Activated naive CD4-positive, alpha-beta T cell treated with anti-CD3 and anti-CD28 coated beads, Interleukin-2, amount 10 ng/mL, durations not matched to agents 7 days and 5 days (primary cell): ENCODE measurements at places on chromosomes 12 and 14.

DNA sequence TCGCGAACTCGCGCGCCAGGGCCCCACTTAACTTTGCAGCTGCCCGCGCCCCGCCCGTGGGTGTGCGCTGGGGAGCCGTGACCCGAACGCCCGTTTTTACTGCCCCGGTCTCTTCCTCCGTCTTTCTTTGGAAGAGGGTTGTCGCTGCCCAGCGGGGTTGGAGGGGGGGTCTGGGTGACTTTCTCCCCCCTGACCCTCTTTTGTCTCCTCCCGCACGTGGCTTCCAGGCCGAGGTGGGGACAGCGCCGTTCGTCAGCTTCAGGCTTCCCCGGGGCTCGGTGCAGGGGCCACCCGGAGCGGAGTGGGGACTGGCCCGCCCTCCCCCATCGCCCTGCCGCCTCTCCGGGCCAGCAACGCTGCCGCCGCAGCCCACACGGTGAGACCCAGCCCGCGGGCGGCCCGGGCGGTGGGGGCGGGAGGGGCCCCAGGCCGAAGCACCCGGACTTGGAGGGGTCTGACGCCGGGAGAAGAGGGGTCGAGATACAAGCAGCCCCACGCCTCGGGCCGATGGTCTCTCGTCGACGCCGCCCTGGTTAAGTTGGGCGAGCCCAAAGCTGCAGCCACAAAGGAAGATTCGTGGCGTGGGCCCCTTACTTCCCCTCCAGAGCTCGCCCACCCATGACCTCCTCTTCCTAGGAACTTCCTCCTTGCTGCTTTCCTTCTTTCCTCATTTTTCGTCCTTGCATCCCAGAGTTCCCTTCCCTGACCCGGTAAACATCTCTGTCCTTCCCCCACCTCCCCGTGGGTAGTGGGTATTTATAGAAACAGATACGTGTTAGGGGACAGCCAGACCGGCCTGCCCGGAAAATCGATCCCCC lies 1.2 kb downstream of the DYRK2 start:
- peaks cover 40% of the 10 kb centered on the region for H3K36me3 ChIP-seq
- DNase-seq, result peak; percentile 50
- peaks cover 54% of the 10 kb centered on the region for H3K4me1 ChIP-seq
- peak overlapping the region; percentile 90 for H3K4me3 ChIP-seq

DNA sequence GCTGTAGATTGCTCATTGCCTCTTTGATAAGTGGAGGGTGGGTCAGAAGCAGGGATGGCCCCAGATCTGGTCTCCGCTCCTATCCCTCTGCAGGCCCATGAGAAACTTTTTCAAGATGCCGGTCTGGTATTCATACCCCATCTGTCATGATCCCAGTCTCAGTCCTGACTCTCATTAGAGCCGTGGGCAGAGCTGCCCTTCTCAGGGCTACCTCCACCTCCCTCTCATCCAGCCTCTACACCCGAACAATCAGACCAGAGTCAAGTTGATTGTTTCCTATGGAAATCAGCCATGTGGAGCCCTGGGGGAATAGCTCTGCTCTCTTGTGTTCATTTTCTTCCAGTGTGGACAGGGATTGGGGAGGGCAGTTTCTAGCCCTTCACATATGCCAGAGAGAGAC lies 45.8 kb downstream of the NEUROD4 start:
- peaks cover 23% of the 10 kb centered on the region for H3K27me3 ChIP-seq
- H3K36me3 ChIP-seq, result no peaks in the 10 kb centered on the region
- no peak overlapping the region for H3K4me3 ChIP-seq
- no peak for DNase-seq

DNA sequence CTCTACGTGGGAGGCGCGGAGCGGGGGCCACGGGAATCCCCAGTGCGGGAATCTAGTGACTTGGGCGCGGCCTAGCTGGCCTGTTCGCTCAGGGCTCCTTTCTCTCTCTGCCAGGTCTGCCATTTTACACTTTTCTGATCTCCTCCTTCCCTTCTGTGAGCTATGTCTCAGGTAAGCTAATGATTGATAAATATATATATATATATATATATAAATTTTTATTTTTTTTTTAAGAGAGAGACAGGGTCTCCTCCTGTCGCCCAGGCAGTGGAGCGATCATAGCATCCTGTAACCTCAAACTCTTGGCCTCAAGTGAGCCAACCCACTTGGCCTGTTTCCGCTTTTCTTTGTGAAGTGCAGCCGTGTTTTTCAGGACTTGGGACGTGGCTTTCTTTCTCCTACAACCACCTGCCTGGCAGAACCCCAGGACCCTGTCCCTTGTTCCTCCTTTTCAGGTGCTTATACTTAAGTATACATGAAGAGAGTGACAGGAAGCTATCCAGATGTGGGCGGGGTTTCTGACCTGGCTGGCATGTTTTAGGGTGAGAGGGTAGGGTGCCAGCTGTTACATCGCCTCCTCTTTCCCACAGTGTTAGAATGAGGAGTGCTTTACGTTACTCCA lies 547 bp downstream of the ZNF140 start:
- H3K4me3 ChIP-seq, result no peak overlapping the region
- no peak overlapping the region for H3K27ac ChIP-seq
- H3K4me1 ChIP-seq, result peaks cover 17% of the 10 kb centered on the region
- no peaks in the 10 kb centered on the region for H3K27me3 ChIP-seq
- H3K36me3 ChIP-seq, result peaks cover 54% of the 10 kb centered on the region
- peak; percentile 22 for DNase-seq

DNA sequence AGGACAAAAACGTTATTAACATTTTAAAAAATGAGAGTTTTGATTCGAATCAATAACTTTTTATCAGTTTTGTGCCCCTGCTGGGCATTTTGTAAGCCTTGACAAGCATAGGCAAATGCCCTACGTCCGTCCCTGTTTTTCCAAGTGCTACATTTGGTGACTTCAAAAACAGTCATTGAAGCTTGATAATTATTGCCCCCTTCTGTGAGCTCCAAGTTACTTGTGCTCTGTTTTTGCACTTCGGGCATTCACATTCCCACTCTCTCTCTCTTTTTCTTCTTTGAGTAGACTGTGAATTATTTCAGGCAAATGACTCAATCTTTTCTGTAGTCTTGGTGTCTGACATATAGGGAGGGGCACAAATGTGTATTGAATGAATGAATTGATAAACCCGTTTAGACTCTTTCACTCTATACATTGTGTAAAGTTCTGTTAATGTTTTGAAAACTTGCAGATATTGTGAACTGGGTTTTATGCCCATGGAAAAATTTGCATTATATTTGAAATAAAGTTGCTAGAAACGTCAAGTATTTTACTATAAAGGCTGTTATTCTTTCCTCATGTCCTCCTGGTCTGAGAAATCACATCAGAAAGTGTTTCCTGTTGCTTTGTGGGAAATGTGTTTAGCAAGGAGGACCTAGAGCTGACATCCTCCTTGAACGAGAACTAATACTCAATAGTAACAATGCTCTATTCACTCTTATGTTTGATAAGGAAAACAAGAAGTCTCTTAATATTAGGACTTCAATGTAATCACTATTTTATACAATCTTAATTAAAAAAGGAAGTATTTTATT lies 1.4 kb downstream of the APAF1 start:
- peaks cover 29% of the 10 kb centered on the region for H3K36me3 ChIP-seq
- peaks cover 44% of the 10 kb centered on the region for H3K4me1 ChIP-seq
- peak overlapping the region; percentile 24 for H3K27ac ChIP-seq
- DNase-seq, result no peak
- H3K4me3 ChIP-seq, result peak overlapping the region; percentile 98

DNA sequence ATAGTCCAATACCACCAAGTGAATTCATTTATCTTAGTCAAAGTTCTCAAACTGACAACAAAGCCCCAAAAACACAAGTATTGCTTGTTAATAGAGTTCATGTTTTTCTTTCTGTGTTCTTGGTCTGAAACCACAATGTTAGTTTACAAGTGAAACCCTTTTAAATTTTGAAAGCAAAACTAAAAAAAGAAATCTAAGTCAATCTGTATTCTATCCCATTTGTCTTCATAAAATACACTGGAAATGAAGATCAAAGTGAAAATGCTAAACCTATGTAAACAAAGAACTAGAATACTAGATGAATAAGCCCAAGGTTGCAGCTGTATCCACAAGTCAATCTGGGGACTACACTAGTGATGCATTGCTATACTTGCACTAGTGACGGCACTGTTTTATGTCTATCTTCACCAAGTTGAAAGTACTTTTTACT lies 10.4 kb downstream of the MAP4K5 start:
- H3K4me1 ChIP-seq, result peaks cover 50% of the 10 kb centered on the region
- peak overlapping the region; percentile 90 for H3K27ac ChIP-seq
- peaks cover 11% of the 10 kb centered on the region for H3K36me3 ChIP-seq
- no peaks in the 10 kb centered on the region for H3K27me3 ChIP-seq
- H3K4me3 ChIP-seq, result peak overlapping the region; percentile 31

- H3K4me1 ChIP-seq, result peaks cover 10% of the 10 kb centered on the region
- no peaks in the 10 kb centered on the region for H3K27me3 ChIP-seq
- no peak overlapping the region for H3K4me3 ChIP-seq
- DNase-seq, result no peak
- H3K27ac ChIP-seq, result no peak overlapping the region
- peaks cover 5% of the 10 kb centered on the region for H3K36me3 ChIP-seq
Observed at GRCh38 chr12:32116897-32117296, 10.2 kb downstream of the BICD1 start.

DNA sequence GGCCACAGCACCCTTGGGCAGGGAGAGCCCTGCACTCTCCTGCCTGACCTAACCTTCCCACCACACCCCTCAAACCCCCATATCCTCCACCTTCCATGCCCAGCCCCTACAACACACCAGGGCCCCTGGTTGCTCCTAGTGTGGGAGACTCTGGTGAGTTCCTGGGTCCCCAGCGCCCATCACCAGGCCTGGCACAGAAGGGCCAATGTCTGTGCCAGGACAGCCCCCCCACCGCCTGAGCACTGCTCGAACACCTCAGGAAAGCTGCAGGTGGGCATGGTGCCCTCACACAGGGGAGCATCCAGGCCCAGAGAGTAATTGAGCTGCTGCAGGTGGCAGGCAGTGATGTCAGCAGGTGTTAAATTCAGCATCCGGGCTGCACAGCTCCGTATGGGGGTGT lies 15.2 kb downstream of the ADCY6 start:
- no peaks in the 10 kb centered on the region for H3K4me1 ChIP-seq
- no peaks in the 10 kb centered on the region for H3K36me3 ChIP-seq
- no peak for DNase-seq
- no peak overlapping the region for H3K4me3 ChIP-seq
- H3K27me3 ChIP-seq, result peaks cover 29% of the 10 kb centered on the region

DNA sequence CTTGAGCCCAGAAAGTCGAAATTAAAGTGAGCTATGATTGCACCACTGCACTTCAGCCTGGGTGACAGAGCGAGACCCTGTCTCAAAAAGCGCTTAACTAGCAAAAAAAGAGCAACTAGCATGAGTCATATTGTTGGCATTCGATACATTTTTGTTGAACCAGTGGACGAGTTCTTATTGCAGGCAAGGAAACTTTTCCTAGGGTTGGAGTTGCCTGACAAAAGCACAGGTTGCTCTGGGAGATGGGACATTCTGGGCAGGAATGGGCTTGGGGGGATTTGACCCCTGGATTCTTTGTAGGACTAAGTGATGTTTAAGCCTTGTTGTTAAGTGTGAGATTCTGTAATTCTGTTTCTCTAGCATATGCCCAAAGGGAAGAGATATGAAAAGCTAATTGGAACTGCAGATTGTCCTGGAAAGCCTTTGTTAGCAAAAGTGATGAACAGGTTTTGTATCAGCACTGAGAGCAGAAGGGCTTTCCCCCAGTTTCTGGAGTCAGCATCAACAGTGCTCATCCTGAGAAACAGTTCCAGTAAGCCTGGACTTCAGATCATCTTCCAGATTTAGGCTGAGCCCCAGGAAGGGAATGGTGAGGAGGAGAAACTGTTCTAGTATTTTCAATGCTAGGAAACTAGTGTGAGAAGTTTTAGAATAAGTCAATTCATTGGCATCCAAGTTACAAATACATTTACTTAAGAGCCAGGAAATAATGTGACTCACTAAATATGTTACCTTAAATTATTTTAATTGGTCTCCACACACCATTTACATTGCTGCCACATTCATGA lies 123.1 kb downstream of the SRGAP1 start:
- H3K27me3 ChIP-seq, result no peaks in the 10 kb centered on the region
- no peaks in the 10 kb centered on the region for H3K36me3 ChIP-seq
- DNase-seq, result no peak
- no peak overlapping the region for H3K4me3 ChIP-seq
- no peak overlapping the region for H3K27ac ChIP-seq

GRCh38 chr14:81594012-81594411 lies 60.4 kb upstream of the SEL1L start:
- no peaks in the 10 kb centered on the region for H3K36me3 ChIP-seq
- no peak overlapping the region for H3K27ac ChIP-seq
- no peak for DNase-seq
- H3K4me3 ChIP-seq, result no peak overlapping the region
- H3K27me3 ChIP-seq, result peaks cover 4% of the 10 kb centered on the region
- no peaks in the 10 kb centered on the region for H3K4me1 ChIP-seq

DNA sequence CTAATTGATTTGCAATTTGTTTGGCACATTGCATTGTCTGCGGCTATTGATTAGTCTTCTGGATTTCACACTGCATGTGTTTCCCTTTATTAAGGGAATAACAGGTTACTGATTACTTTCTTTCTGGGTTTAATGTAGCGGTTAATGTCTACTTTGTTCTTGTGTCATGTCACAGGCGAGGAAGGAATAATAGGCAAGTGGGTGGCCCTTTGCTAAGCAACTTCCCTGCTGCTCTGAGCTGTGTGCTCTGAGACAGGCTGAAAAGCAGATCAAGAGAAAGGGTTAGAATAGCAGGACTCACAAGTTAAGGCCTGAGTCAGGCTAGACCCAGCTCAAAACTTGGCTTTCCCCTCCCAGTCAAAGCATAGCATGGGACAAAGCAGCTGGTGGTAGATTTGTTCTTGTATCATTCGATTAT lies 77.2 kb downstream of the NKX2-1 start:
- peaks cover 7% of the 10 kb centered on the region for H3K27me3 ChIP-seq
- H3K4me3 ChIP-seq, result no peak overlapping the region
- DNase-seq, result no peak
- H3K27ac ChIP-seq, result no peak overlapping the region

- DNase-seq, result no peak
- H3K4me3 ChIP-seq, result no peak overlapping the region
- H3K27ac ChIP-seq, result no peak overlapping the region
- no peaks in the 10 kb centered on the region for H3K4me1 ChIP-seq
- H3K27me3 ChIP-seq, result no peaks in the 10 kb centered on the region
Observed at GRCh38 chr12:19981944-19982343, 386.4 kb upstream of the PDE3A start.

- H3K36me3 ChIP-seq, result peaks cover 26% of the 10 kb centered on the region
- H3K4me3 ChIP-seq, result no peak overlapping the region
- H3K4me1 ChIP-seq, result peaks cover 6% of the 10 kb centered on the region
Observed at GRCh38 chr12:118185602-118186397, 49.9 kb downstream of the PEBP1 start.

DNA sequence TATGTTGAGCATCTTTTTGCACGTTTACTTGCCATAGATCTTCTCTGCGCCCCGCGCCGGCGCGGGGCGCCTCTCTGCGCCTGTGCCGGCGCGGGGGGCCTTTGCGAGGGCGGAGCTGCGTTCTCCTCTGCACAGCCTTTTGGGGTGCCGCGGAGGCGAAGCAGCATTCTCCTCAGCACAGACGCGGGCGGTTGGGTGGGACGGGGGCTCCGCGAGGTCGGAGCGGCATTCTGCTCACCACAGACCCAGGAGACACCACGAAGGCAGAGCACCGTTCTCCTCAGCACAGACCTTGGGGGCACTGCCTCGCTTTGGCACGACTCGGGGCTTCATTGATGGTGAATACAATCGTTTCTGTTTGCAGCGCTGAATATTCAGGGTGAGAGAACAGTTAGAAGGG lies 28.5 kb upstream of the ANHX start:
- no peaks in the 10 kb centered on the region for H3K36me3 ChIP-seq
- no peak overlapping the region for H3K4me3 ChIP-seq
- H3K27ac ChIP-seq, result no peak overlapping the region
- no peaks in the 10 kb centered on the region for H3K4me1 ChIP-seq
- H3K27me3 ChIP-seq, result no peaks in the 10 kb centered on the region
